Fibroblast of skin of right quadriceps (primary cell): ENCODE measurements at places on chromosomes 2 and 18.

DNA sequence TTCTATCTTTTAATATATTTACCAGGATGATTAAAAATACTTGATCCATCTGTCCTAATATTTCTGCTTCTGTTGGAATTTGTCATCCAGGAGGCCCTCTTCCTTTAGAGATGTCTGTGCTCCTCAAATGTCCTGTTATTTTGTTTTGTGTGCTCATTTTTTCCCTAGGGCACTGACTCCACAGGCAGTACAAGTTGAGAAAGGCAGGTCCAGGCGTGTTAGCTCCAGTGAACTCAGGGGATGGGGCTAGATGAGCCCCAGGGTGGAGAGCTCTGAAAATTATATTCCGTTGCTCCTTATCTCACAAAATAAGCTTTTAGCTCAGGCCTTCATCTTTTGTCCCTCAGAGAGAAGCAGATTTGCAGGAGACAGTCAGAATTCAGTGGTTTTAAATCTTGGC lies 105.7 kb downstream of the SLC4A3 start:
- no peak for DNase-seq

DNA sequence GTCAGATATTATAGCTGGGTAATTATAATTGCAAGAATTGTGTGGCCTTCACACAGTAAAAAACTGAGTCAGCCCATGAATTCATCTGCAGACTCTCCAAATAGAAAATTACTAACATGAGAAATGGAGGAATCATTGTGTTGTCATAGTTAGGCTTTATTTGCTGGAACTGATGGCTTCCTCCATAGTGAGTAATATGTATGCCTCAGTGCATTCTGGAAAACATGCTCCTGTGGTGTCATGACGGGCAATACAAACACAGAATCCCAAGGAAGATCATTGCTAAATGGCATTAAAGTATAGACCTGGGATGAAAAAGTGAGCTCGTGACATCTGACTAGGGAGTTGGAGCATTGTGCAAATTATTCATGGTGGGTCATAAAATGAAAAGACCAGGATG lies 23.6 kb upstream of the NMS start:
- no peak for DNase-seq

DNA sequence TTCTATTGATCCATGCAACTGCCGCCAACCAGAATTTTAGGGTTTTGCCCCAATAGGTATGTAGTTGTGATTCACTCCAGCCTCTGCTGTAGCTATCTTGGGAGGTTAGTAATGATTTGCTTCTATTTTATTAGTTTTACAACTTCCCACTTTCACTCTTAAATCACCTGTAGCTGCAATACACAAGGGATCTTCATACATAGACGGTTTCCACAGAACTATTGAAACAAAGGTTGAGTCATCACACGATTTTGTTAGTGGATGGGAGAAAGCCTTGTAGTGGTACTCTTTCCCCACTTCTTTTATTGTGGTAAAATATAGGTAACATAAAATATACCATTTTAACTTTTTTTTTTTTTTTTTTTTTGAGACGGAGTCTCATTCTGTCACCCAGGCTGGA lies 104.2 kb upstream of the SPRED2 start:
- DNase-seq = no peak

DNA sequence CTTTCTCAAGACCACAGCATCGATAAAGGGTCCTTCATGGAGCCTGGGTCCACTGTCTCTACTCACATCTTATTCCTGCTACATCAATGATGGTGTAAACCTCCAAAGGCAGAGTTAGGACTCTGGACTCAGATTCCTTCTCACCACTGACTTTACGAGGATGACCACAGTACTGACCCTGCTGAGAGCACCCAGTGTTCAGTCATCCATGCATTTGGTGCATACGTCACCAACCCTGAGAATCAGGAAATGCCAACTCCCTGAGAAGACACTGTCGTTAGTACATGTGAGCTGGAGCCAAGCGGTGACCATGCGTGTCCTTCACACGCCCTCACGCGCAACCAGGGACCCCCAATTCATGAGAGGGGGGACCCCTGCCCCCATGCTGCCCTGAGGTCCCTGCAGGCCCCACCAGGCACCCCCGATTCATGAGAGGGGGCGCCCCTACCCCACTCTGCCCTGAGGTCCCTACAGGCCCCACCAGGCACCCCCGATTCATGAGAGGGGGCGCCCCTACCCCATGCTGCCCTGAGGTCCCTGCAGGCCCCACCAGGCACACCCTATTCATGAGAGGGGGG lies 178.4 kb upstream of the TPO start:
- no peak for DNase-seq

DNA sequence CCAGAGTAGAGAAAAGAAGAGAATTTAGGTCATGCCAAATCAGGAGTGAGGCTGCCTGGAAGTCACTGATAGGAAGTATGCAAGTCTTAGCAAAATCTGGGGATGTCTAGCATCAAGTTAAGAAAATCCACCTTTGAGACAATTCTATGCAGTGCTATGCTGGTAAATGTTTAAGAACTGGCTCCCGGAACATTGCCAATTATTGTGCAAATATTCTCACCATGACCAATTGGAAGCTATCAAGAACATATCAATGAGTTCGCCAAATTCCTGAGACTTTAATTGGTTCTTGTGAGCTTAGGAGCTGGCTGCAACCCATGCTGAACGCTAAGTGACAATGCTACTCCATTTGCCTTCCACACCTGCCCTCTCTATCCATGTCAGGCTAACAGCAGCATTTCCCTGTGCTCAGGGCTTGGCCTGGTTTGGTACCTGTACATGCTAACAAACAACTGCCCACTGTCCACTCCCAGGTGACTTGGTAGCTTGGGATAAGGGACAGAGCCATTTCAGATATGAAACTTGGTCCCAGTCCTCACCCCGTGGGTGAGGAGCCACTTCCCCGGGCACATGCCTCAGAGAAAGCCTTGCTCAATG lies 172.9 kb upstream of the KLHL29 start:
- no peak for DNase-seq

DNA sequence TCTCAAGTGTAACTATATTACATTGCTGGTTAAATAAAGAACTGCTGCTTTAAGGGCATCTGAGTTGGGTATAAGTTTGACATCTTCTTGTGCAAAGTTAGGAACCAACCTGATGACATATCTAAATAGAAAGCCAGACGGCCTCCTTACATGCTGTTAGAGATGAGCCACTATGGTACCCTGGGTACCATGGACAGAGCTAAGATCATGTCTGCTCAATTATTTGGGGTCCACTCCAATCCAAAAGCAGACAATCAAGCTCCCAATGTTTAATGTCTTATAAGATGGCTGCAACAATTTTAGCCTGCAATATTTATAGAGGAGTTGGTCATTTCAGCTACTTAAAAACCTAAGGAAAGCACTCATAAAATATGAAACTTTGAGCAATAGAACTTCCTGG lies 86.2 kb downstream of the UPP2 start:
- no peak for DNase-seq

GRCh38 chr2:67879586-67880290 lies 183.1 kb downstream of the C1D start:
- peak; percentile 66 for DNase-seq

- DNase-seq = no peak
Observed at GRCh38 chr2:62034715-62035114, 129.2 kb downstream of the COMMD1 start.

DNA sequence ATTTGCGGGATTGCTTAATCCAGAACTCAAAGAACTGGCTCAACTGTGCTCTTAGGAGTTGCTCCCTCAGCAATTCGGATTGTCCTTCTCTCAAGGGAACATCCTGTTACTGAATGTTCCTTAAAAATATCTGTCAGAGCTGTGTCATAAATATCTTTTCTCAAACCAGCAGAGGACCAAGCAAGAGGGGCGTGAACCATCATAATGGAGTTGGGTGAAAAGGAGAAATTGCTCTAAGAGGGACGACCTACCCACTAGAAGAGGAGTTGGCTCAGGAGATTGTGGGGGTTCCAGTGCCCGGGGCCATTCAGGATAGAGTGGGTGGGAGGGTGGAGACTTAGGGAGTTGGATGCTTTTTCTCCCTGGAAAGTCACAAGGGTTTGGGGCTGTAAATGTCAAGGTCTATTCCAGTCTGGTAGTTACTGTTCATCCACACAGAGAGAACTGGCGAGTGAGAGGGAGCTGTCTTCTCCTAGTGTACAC lies 59.5 kb downstream of the MERTK start:
- DNase-seq = no peak

- DNase-seq = peak; percentile 42
Observed at GRCh38 chr2:173983391-173983871, 18.3 kb upstream of the SP3 start.

DNA sequence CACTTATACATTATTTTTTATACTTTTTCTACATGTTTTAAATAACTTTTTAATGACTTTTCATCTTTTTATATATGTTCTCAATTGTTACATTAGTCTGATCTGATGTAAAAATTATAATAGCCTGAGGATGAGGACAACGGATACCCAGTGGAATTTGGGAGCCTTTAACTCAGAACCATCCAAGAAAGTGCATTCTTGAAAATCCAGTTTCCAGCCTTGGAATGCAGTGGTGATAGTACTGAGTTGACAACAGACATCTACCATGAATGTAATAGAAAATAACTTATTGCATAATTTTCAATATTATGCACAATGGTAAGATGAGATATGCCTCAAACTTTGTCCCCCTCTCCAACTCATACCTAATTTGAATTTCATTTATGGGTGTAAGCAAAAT lies 120.7 kb upstream of the ZC3H15 start:
- peak; percentile 5 for DNase-seq
